ENCODE measurements at places on chromosomes 5 and 9. TPM values are rescaled to one million over a fixed set of nuclear protein-coding genes. Genes with fewer than 3 reads are reported as not detected.
A peak's percentile ranks its signal among the peaks of the same experiment; 100 is the strongest.

DNA sequence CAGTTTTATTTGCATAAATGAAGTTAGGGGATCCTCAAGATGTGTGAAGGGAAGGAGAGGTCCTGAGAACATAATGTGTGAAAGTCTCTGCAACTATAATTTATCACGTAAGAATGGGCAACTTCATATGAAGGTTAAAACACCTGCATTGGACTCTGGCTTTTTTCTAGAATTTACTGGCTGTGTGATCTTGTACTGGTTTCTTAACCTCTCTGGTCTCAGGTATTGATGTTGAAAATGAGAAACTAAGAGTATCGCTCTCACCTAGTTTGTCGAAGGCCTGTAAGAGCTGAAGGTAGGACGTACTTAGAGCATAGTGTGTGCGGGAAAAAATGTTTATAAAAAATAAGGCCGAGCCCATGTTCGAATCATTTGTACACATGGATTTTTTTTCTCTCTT lies 280.5 kb downstream of the ICE1 start:
- DNase-seq: no peak

- no peak for DNase-seq
These were observed 70.8 kb upstream of the TGFBR1 start for GRCh38 chr9:99034149-99034548.

- no peak for DNase-seq
These were observed 116.1 kb downstream of the GIN1 start for GRCh38 chr5:103003872-103004271.

GRCh38 chr9:3464033-3464638 lies 61.7 kb downstream of the RFX3 start:
- no peak for DNase-seq

DNA sequence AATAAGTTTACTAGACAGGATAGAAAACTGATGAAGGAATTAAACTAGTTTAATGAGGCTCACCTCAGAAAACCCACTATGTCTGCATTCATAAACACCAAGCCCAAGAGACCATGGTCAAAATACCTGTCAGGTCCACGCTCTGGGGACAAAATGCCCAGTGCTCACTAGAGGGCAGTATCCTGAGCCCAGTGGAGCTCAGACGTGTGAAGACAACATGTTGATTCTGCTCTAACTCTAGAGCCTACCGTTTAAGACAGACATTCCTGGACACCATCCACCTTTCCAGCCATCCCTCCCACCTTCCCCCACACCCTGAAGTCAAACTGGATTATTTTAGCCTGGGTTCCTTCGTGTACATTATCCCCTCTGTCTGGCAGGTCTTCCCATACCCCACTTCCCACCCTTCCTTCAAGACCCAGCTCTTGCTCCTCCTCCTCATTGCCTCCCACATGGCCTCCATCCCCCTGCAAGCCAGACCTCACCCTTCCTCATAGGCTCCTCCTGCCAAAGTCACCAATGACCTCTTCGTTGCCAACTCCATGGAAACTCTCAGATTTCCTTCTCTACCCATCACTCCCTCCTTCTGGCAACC lies 142.3 kb upstream of the FSTL4 start:
- DNase-seq: peak; percentile 24

DNA sequence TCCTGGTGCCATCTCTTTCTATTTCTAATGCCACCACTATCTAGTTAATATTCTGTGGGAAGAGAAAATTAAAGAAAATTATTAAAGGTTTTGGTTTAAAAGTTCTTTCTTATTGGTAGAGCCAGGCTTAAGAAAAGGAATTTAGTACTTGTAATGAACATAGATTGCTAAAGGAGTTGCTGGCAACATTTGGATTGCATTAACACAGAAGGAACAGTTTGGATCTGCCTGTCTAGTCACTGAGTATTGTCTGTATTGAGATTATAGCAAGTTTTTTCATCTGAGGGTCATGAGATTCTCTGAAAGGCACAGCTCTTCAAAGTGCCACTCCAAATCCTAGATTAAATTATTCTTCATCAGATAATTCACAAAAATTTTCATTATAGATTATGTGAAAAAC lies 32.0 kb downstream of the FSD1L start:
- DNase-seq: no peak

DNA sequence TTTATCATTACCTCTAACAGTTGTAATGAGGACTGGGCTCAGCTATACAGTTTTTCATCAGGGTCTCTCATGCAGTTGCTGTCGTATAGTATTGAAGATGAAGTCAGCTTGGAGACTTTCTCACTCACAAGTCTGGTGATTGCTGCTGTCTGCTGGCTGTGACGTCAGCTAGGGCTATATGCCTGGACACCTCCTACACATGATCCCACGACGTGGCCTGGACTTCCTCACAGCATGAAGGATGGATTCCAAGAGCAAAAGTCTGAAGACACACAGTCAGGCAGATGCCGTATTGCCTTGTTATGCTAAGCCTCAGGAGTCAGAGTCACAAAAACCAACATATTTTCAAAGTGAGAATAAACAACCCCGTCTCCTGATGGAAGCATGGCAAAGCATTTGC lies 193.3 kb downstream of the LURAP1L start:
- DNase-seq: no peak

NUTM2G gene
- not detected for total RNA-seq

SPINK6 gene
- total RNA-seq: not detected

HAND1 gene
- total RNA-seq: not detected

OR1L1 gene
- total RNA-seq: not detected

Measured in prostate gland (tissue), 2 donors.